NCI-H2081 (cell line): ENCODE measurements at places on chromosomes 12 and 14.

DNA sequence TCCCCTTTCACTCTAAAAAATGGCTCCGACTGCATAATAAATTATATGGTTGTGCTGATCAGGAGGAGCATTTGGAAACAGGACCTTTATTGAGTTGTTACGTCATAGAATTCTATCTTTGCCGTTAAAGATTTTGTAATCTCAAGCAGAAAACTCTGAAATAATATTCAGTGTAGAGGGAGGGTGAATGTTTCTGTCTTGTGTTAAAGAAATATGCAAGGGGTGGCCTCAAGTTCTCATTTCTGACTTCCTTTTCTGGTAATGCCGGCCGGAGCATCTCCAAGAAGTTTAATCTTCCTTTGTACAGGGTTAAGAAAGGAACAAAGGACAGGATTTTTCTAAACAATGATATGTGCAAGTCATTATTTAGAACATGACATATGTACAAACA lies 165.1 kb downstream of the SLC38A4 start:
- no peak for DNase-seq

DNA sequence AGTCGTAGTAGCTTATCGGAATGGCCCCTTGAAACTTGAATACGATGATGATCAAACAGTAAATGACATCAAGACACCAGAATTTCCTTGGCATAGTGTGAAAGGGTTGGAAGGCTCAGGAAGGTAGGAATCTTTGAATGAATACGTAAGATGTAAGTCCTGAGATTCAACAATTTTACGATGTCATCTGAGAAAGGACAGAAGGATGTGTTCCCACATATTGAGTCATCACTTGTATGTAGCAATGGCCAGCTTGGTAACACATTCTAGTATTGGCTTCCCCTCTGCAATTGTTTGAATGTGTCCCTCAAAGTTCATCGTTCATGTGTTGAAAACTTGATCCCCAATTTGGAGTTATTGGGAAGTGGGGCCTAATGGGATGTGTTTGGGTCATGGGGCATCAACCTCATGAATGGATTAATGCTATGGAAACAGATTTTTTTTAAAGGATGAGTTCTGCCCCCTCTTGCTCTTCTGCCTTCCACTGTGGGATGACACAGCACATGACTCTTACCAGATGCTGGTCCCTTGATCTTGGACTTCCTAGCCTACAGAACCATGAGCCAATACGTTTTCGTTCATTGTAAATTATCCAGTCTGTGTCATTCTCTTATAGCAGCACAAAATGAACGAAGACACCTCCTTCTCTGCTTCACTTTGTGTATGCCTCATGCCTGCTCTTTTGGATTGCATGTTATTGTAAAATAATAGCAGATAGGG lies 284.6 kb downstream of the BCAT1 start:
- no peak for DNase-seq

GRCh38 chr12:21111732-21112131 lies 19.3 kb upstream of the SLCO1B1 start:
- DNase-seq = no peak

GRCh38 chr12:104083769-104084475 lies 19.6 kb downstream of the HCFC2 start:
- DNase-seq = no peak

GRCh38 chr12:95118138-95118787 lies 44.8 kb upstream of the NR2C1 start:
- no peak for DNase-seq

DNA sequence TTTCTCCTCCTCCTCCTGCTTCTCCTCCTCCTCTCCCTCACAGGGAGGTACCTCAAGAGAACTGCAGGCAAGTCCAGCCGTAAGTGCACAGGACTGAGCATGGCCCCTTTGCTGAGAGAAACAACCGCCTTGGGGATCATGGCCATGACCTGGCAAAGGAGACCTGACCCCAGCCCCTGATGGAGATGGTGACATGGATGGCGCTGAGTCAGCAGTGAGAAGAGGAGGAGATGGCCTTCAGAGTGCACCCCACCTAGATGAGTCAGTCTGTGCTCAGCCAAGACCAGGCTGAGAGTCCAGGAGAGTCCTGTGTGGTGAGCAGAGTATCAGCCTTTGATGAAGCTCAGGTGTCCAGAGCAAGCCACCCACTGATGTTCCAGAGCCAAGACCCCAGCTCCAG lies 36.4 kb downstream of the MEG3 start:
- no peak for DNase-seq
